ENCODE measurements at places on chromosomes 12 and 14.

DNA sequence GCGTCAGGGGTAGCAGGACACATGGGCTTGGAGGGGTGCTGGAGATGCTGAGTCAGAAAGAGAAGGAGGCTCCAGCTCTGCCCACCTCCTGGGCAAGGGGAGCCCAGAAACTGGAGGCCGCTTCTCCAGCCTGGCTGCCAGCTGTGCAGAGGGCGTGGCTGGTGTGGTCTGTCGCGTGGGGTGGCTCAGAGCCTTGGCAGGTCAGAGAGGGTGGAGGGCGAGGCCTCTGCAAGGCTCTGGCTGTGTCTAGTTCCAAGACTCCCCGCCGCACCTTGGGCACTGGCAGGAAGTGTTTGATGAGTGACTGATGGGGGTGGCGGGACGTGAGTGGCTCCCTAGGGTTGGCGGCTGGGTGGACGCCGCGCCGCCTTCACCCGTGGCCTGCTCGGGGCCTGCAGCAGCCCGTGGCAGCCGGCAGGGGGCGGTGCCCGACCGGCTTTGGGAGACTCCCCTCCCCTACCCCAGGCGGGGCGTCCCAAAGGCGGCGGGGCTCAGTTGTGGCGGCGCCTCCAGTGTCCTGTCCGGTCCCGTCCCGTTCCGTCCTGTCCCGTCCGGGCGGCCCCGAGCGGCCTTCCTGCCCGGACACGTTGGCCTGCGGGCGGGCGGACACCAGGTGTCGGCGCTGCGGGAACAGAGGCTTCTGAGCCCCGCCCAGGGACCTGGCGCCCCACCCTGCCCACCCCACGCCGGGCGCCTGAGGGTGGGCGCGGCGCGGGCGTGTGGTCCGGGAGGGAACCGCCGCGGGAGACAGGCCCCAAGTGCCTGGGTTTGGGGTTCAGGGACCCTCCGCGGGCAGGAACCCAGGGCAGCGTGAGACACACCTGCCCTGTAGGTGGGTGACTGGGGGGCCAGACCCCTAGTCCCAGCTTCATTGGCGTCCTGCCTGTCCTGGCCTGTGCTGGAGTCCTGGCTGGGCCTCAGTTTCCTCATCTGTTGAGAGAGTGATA is 39.7 kb downstream of the KRT80 start:
- DNase-seq = peak; percentile 52

GRCh38 chr14:104656014-104656714 is 33.3 kb upstream of the INF2 start:
- DNase-seq = no peak

GRCh38 chr12:60281522-60281921 is 685.7 kb downstream of the SLC16A7 start:
- no peak for DNase-seq

GRCh38 chr12:70399311-70399710 is 33.2 kb downstream of the KCNMB4 start:
- no peak for DNase-seq

DNA sequence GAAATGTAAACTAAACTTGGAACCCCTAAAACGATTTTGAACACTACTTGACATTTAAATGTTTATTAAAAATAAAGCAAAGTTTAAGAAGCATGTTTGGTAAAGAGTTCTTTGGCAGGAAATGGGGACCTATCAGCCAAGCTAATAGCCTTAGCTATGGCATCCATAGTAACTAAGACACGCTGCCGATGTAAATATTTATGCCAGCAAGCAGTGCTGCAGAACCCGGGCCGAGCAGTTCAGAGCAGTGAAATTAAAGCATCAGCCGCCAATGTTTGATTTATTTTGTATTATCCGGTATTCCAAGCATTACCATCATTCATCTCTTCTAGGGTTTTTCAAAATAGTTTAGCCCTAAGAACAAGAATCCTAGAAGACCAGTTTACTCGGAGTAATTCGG is 61.6 kb downstream of the PPP2R5C start:
- DNase-seq = no peak

DNA sequence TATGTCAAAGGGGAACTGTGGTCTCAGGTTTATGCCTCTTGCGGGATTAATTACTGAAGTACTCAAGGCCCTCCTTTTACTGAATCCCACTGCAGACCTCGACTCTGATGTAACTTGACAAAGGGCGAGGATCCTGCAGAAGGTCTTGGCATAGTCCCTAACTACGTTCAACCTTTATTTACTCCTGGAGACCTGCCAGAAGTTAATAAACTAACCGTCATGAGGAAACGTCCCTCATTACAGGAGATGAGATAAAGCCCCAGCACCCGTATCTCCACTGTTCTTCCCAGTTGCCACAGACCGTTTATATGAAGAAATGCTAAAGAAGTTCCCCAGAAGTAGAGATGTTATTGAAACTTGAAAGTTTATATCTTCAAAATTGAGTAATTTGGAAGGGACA is 190.9 kb downstream of the ETV6 start:
- no peak for DNase-seq

DNA sequence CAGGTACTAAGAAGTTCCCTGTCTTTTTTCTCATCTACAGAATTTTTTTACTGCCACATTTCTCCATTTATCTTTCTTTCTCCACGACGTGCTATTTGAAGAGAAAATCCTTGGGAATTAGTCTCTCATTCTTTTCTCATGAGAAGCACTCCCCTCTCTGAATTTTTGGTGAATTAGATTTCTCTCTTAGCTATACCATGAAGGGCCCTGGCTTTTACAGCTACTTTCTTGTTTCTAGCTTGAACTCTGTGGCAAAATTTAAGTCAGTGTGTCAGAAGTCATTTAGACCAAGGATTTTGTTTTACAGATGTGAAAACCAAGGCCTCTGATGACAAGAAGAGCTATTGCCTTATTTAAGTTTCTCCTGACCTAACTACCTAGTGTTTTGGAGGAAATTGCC is 213.1 kb downstream of the AEBP2 start:
- no peak for DNase-seq

- no peak for DNase-seq
Observed at GRCh38 chr14:22418631-22419030, 170.4 kb downstream of the DAD1 start.

DNA sequence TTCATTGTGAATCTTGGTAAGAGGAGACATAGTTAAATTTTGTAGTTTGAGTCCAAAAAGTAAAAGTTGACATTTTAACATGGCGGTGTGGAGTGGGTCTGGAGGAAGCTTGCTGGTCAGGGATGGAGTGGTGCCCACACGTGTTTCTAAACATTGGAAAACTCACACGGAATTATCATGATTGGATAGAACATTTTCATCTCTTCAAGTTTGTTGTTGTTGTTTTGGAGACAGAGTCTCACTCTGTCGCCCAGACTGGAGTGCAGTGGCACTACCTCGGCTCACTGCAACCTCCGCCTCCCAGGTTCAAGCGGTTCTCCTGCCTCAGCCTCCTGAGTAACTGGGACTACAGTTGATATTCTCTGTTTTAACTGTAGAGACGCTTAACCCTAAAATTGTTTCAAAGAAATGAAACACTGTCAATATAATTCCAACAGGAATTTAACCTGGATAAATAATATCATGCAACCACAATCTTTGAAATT is 502 bp upstream of the MBIP start:
- no peak for DNase-seq

DNA sequence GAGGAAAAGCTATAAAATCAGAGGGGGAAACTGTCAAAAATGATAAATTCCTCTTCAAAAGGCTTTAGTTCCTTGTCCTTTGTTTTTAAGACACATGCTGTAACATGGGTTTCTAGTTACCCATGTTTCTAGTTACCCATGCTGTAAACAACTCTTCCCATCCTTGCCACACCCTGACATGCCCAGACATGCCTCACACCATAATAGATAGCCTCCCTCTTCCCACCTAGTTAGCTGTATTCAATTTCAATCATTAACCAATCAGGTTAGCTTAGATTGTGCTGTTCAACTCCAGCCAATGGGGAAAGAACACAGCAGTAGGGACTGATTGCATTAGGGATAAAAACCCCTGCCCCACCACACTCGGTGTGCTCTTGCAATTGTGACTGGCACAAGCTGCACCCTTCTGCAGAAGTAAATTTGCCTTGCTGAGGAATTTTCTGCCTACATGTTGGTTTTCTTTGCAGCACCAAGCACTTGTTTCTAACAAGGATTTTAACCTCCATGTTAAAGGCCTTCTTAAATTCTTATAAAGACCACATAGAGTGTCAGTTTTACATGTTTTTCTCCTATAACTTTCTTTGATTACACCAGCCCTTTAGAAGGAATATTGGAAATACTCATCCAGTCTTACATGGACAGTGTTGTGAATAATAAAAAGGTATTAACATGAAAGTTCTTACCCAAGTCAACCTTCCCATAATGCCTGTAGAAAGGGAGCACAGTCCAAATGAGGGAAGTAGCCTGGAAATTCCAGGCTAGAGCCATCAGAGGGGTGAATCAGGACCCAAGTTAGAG is 32.5 kb upstream of the LALBA start:
- DNase-seq = no peak

DNA sequence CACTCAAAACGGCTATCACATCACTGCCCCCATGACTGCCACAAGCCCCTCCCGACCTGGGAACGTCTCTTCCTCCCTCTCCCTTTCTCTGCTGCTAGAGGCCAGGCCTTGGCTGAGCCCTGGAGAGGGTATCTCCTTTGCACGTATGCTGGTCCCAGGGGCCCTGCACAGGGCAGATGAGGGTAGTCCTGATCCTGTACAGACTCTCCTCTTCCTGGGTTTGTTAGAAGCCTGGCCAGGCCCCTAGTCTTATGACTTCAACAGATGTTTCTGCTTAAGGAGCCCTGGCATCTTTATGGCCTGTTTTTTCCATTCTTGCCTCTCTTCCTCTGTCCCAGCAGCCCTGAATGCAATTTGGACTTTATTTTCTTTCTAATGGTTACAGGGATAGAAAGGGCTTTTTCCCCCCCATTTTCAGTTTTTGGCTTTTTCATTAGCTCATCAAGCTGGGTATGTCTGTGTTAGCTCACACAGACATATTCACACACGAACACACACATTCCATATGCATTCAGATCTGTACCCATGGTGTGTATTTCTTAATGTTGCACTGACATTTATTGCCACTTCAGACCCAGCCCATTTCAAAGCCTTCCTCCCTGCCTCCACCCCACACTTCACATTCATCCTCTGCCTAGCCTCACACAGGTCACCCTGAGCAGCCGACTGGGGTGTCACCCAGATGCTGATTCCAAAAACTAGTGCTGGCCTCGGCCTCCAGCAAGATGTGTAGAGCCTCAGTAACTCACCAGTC is 203.2 kb downstream of the ZFP36L1 start:
- no peak for DNase-seq

GRCh38 chr14:78425330-78425729 is 255.2 kb downstream of the NRXN3 start:
- DNase-seq = no peak

DNA sequence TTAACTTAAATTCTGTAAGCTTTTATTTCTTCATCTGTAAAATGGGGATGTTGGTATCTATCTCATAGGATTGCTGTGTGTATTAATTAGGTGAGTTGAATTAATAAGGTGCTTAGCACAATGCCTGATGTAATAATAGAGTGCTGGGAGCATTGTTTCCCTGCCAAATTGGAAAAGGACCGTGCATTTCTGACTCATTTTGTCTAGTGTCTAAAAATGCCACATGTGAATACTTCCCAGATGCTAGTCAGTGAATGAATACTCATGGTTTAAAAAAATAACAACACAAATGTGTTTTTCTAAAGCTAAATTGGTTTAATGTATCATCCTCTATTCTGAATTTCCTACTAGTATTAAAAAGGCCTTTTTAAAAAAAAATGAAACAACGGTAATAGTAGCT is 45.4 kb upstream of the NEDD1 start:
- DNase-seq = no peak

GRCh38 chr14:81594012-81594411 is 60.4 kb upstream of the SEL1L start:
- no peak for DNase-seq

DNA sequence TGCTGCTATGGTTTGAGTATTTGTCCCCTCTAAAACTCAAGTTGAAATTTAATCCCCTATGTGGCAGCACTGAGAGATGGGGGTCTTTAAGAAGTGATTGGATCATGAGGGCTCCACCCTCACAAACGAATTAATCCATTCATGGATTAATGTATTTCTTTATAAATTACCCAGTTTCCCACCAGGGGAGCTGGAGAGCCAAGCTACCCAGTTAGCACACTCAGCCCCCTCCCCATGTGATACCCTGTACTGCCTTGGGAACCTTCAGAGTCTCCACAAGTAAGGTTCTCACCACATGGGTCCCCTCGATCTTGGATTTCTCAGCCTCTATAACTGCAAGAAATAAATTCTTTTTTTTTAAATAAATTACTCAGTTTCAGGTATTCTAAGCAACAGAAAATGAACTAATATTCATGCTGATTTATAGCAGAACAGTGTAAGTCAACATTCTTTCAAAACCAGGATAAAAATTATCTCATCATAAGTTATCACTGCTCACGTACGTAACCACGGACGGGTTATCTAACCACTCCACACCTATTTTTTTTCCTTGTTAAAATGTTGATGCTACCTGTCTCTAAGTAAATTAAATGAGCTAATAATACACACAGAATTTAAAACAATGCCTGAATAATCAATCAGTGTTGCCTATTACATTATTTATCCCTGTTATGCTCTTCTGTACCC is 3.6 kb downstream of the NAP1L1 start:
- no peak for DNase-seq

GRCh38 chr12:86914721-86915120 is 658.5 kb upstream of the MGAT4C start:
- DNase-seq = no peak

GRCh38 chr12:74242088-74242487 is 295.5 kb upstream of the ATXN7L3B start:
- DNase-seq = no peak

DNA sequence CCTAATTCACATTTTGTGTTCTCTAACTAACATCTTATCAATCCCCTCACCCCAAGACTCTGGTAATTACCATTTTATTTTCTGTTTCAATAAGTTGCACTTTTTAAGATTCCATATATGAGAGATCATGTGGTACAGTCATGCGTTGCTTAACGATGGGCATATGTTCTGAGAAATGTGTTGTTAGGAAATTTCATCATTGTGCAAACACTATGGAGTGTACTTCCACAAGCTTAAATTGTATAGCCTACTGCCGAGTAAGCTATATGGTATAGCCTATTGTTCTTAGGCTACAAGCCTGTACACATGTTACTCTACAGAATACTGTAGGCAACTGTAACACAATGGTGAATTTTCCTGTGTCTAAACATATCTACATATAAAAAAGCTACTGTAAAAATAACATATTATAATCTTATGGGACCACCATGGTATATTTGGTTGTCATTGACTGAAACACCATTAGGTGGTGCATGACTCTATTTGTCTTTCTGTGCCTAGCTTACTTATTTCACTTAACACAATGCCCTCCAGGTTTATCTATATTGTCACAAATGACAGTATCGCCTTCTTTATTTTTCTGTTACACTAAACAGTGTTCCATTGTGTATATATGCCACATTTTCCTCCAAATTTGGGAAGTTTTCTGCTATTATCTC is 473.4 kb upstream of the LMO3 start:
- DNase-seq = no peak

- DNase-seq = no peak
Observed at GRCh38 chr12:116297224-116297834, 19.8 kb upstream of the MED13L start.

- no peak for DNase-seq
Observed at GRCh38 chr12:109098183-109098604, 797 bp downstream of the UNG start.

Measured in effector memory CD4-positive, alpha-beta T cell (primary cell).